DMS153 (cell line): ENCODE measurements at places on chromosomes 7 and 10.

DNA sequence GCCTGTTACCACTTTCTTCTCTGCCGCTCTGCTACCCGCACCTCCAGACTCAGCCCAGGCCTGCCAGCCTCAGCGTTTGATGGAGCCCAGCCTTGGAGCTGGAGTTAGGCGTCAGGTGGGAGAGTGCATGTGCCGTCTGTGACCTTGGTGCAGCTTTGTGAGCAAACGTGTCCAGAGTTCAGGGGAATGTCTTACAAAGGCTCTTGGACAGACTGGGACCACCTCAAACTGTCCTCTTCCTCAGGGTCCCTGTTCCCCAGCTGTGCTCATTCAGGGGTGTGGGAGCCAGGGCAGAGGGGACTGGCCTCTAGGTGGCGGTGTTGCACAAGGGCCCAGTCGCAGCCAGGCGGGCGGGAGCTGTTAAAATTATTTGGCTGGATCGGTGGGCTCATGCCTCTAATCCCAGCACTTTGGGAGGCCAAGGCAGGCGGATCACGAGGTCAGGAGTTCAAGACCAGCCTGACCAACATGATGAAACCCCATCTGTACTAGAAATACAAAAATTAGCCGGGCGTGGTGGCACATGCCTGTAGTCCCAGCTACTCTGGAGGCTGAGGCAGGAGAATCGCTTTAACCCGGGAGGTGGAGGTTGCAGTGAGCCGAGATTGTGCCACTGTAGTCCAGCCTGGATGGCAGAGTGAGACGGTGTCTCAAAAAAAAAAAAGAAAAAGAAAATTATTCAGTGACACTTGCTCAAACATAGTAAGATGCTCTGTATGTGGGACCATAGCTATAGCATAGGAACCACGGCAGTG lies 89.2 kb downstream of the ADCY1 start:
- DNase-seq: no peak

- DNase-seq: peak; percentile 84
Measured at GRCh38 chr7:31134246-31135188, 82.4 kb downstream of the ADCYAP1R1 start.

GRCh38 chr10:67722113-67722512 lies 26.1 kb upstream of the CTNNA3 start:
- no peak for DNase-seq

DNA sequence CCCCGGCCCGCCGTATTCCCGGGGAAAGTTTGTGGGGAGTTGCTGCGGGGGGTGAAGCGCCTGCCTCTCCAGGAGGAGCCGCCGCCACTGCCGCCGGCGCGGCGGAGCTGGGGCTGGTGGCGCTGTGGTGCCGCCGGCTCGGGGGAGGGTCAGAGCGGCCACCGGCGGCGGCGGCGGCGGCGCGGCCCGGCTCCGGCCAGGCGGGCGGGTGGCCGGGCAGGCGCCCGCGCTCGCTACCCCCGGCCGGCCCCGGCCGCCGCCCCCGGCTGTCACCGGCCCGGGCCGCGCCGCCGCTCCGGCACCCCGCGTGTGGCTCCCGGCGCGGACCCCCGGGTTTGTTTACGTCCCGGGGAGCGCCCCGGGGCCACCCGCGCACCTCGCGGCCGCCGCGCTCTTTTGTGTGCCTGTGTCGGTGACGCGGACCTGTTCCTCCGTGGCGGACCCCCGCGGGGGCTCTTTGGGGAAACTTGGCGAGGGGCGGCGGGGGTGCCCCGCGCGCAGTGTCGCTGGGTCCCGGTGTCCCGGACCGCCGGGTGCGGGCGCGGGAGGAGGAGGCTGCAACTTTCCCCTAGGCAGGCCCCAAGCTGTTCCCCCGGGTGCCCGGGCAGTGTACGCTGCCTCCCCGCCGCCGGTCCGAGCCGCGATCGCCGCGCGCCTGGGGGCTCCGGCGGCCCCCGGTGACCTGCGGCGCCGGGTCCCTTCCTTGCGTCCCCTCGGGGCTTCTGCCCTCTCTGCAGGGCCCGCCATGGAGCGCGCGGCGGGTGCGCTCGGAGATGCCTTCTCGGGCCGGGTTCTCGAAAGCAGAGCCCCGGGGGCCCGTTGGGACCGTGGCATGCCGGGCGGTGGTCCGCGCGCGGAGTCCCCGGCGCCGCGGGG lies 593 bp upstream of the CUX1 start:
- no peak for DNase-seq

- DNase-seq: no peak
Measured at GRCh38 chr7:156480671-156481070, 159.9 kb upstream of the RNF32 start.

GRCh38 chr7:21357151-21358097 lies 70.5 kb upstream of the SP4 start:
- DNase-seq: no peak

DNA sequence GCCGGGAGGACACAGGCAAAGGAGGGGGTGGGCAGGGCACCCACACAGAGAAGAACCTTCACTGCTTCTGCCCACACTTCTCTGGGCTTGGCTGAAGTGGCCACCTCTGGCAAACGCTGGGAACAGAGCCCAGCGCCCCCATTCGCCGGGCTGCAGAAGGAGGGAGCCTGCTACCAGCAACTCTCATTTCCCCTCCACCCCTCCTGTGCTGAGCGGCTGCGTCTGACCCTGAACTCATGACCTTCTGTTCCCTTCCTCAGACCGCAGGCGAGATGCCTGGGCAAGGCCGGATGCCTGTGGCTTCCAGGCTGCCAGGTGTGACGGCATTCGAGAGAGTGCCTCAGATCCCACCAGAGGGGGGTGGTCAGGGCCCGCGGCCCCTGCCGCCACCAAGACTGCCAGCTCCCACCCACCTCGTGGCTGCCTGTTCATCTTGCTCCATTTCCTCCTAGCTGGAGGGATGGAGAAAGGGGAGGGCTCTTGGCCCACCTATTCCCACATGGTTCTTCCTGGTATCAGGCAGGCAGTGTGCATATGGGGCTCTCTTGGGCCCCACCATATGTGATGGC lies 19.8 kb downstream of the DNAJB12 start:
- DNase-seq: no peak

GRCh38 chr7:50588937-50589336 lies 23.7 kb upstream of the DDC start:
- DNase-seq: no peak

GRCh38 chr7:131504157-131504899 lies 52.1 kb downstream of the PODXL start:
- DNase-seq: no peak

- DNase-seq: no peak
Measured at GRCh38 chr7:23418046-23418445, 52.2 kb downstream of the IGF2BP3 start.

- DNase-seq: no peak
Measured at GRCh38 chr10:84329196-84329611, 815 bp downstream of the CCSER2 start.

DNA sequence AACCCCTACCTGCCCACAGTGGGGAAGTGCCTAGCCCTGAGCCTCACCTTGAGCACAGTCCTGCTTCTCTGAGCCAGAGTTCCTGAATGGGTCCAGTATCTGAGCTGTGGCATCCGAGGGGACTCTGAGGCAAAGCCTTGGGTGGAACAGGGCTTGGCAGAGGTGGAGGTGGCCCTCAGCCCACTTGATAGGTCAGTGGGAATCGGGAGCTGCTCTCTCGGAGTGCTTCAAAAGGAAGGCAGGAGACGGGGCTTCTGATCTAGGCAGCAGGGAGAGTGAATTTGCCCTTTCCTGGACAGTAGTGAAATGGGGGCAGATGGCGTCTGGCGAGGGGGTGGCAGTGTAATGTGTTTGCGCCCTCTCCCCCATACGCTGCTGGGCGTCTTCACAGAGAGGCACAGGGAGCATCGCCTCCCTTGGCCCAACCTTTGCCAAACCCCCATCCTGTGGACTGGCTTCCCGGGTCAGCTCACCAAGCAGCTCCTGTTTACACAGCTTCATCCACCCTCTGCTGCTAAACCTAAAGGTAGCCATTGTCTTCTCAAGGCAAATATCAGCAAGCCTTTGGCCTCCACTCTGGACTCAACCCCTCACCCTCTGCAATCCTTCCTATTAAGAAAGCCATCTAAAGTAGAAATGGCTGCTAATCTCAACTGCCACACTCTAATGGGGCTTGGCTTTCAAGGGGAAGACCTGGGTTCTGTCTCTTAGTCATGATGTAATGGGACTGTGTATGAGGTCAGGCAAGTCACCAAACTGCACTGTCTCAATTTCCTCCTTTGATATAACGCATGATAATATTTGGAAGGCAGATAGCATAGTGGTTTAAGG lies 21.1 kb upstream of the VDAC2 start:
- no peak for DNase-seq

DNA sequence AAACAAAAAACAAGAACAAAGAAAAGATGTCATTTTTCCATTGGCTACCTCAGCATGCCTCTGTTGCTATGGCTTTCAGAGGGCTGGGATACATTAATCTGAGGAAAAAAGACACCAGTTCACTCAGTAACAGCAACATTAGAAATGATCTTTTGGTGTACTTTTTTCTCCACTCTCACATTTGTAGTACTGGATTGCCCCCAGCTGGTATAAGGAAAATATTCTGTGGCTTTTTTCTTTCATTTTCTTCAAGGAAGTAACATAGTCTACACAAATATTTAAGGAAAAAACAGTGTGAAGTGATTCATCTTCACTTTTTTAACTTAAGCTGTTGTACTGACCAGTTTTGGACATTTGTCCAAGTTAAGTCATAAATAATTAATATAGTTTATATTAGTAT lies 482.3 kb downstream of the SORCS1 start:
- DNase-seq: no peak

- DNase-seq: no peak
Measured at GRCh38 chr7:27661811-27662489, 733 bp downstream of the HIBADH start.

DNA sequence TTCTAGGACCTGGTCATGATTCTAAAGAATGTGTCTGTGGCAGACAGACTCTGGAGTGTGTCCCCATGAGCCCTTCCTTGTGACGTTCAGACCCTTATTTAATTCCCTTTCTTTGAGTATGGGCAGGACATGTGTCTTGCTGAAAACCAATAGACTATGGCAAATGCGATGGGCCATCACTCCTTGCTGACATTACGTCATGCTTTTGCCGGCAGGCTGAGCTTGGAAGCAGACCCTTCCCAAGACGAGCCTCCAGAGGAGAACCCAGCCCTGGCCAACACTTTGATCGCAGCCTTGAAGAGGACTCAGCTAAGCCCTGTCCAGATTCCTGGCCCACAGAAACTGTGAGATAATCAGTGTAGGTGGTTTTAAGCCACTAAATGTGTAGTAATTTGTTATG lies 18.4 kb upstream of the TMEM236 start:
- DNase-seq: no peak

GRCh38 chr7:105596866-105597265 lies 15.6 kb upstream of the EFCAB10 start:
- no peak for DNase-seq
